Kasumi-1 (cell line): ENCODE measurements at places on chromosomes 12 and 14.

GRCh38 chr14:63542231-63542999 is 762 bp downstream of the PPP2R5E start:
- peak; percentile 34 for DNase-seq

GRCh38 chr14:87233266-87233665 is 759.7 kb downstream of the GALC start:
- DNase-seq, result no peak

- peak; percentile 2 for DNase-seq
Observed at GRCh38 chr12:32201976-32202375, 95.3 kb downstream of the BICD1 start.

DNA sequence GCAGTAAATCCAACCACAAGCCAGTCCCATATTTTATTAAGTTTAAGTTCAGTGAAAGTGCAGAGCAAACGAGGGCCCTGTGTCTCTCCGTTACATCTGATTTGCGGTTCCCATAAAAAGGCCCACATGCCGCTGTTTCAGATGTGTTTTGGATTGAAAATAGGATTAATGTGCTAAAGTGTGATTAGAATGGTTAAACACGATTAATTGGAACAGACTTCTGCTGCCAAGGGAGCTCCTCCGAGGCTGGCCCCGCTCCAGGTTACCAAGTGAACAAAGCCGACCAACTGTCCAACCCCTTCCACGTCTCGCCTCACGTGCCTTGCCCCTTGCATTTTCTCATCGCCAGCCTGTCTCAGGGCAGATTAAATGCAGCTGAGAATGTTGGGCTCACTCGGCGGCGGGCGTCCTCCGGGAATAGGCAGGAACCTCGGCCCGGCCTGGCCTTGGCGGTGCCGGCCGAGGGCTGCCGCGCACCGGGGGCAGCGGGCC is 166.5 kb upstream of the GSC start:
- DNase-seq, result no peak

GRCh38 chr12:85244561-85244960 is 35.5 kb upstream of the ALX1 start:
- DNase-seq, result no peak

DNA sequence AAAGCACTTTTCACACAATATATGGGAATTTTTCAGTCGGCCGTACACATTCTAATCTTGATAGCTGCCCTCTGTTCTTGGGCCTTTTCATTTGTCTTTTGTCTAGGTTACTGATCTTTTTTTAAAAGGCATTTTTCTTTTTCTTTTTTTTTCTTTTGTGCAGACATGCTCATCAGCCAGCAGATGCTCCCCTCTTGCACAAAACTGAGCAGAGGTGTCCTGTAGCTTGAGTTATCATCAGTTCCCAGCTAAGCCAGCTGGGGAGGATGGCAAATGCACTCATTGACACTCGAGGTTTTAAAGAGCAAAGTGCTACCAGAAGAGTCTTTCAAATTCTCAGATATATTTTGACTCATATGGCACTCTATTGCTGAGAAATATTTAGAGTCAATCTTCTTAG is 913.9 kb upstream of the SEL1L start:
- DNase-seq, result no peak

DNA sequence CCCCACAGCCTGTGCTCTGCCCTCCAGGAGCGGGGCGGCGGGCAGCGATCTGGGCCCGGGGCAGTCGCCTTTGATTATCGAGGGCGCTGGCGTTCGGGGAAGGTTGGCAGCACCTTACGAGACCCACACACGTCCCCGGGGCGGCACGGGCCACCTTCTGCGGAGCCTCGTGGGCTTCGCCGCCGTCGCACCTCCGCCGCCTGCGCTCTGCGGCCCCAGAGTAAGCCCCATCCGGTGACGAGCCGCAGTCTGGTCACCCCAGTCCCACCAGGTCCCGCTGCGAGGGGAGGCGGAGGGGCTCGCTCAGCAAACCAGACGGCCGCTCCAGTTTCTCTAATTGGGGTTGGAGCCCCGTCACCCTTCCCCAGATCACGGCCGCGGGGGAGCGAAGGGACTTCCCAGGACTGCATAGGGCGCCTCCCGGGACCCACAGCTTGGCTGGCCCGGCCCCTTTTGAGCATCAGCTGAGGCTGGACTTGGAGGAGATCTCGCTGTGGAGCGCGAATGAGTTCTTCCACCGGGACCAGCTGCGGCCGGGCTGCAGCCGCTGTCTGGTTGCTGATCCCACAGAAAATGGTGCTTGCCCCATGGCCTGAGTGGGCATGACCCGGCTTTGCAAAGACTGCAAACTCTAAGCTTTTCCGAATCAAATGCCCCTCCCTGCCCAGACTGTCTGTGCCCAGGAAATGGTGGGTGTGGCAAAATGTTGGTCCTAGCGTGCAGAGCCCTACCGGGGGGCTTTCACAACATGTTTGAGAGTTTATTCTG is 560 bp downstream of the LGALS3 start:
- peak; percentile 15 for DNase-seq

DNA sequence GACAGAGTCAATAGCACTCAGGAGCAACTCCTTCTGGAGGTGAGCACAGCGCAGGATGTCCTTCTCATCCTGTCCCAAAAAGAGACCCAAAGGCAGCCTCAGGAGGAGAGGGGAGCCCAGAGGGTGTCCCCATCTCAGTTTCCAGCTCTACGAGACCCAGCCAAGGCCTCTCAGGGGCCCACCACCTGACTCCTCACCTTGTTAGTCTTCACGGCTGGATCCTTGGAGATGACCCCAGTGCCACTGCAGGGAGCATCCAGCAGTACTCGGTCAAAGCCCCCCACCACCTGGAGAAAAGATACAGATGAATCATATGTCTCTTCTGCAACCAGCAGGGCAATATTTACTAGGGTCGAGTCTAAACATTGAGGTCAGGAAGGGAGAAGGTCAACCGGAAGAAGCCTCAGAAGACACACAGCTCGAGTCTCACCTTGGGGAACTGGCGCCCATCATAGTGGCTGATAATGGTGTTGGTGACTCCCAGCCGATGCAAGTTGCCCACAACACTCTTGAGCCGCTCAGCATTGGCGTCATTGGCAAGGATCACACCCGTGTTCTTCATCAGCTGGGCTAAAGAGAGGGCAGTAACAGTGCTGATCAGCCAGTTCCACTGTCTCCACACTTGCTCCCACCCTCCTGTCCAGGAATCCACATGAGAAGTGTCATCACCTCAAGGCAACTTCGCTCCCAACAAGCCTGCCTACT is 4.8 kb upstream of the IFFO1 start:
- no peak for DNase-seq

- DNase-seq, result no peak
Observed at GRCh38 chr12:45174595-45174994, 41.3 kb upstream of the ANO6 start.

- peak; percentile 2 for DNase-seq
Observed at GRCh38 chr12:126663304-126664094, 1598.3 kb downstream of the AACS start.

- DNase-seq, result no peak
Observed at GRCh38 chr12:76226397-76226796, 121.8 kb downstream of the BBS10 start.

DNA sequence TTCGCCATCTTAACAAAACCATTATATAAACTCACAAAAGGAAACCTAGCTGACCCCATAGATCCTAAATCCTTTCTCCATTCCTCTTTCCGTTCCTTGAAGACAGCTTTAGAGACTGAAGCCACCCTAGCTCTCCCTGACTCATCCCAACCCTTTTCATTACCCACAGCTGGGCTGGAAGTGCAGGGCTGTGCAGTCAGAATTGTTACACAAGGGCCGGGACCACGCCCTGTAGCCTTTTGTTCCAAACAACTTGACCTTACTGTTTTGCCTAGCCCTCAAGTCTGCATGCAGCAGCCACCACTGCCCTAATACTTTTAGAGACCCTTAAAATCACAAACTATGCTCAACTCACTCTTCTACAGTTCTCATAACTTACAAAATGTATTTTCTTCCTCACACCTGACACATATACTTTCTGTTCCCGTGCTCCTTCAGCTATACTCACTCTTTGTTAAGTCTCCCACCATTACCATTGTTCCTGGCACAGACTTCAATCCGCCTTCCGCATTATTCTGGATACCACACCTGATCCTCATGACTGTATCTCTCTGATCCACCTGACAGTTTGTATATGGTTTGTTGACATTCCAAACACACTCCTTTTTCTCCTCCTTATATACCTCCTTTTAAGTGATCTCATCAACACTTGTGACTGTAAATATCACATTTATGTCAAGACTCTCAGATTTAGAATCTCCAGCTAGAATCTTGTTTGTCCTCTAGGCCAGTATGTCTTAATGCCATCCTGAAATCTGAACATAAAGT is 208.7 kb downstream of the KITLG start:
- DNase-seq, result no peak

- peak; percentile 41 for DNase-seq
Observed at GRCh38 chr12:74415633-74416032, 122.0 kb upstream of the ATXN7L3B start.

GRCh38 chr12:34218193-34219045 is 196.1 kb downstream of the ALG10 start:
- peak; percentile 86 for DNase-seq

DNA sequence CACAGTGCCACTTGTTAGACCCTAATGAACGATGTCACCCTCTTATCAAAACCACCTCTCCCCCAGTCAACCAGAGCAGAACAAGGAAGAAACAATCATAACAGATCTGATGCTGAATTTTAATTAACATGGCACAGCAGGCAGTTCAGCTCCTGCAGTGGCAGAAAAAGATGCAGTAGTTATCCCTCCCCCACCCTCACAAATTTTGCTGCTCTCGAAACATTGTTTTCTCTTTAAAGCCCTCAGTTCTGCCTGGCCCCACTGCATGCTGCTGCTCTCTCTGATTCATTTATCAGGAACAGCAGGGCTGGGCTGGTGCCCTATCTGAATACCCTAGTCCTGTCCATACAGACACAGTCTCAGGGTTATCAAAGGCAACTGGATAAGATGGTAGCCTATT is 12.2 kb downstream of the CCDC175 start:
- no peak for DNase-seq

DNA sequence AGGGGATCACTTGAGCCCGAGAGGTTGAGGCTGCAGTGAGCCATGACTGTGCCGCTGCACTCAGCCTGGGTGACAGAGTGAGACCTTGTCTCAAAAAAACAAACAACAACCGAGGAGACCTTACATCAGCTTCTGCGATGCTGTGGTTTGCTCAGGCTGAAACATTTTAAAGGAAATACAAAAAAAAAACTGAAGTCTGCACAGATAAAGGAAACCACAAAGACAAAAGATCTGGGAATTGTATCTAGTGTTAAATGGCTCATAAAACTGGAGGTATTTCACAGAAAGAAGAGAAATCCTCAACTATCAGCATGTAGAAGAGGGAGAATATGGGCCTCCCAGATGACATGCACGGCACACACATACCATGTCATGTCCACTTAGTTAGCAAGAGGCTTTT is 60.3 kb upstream of the VPS33A start:
- DNase-seq, result peak; percentile 15

DNA sequence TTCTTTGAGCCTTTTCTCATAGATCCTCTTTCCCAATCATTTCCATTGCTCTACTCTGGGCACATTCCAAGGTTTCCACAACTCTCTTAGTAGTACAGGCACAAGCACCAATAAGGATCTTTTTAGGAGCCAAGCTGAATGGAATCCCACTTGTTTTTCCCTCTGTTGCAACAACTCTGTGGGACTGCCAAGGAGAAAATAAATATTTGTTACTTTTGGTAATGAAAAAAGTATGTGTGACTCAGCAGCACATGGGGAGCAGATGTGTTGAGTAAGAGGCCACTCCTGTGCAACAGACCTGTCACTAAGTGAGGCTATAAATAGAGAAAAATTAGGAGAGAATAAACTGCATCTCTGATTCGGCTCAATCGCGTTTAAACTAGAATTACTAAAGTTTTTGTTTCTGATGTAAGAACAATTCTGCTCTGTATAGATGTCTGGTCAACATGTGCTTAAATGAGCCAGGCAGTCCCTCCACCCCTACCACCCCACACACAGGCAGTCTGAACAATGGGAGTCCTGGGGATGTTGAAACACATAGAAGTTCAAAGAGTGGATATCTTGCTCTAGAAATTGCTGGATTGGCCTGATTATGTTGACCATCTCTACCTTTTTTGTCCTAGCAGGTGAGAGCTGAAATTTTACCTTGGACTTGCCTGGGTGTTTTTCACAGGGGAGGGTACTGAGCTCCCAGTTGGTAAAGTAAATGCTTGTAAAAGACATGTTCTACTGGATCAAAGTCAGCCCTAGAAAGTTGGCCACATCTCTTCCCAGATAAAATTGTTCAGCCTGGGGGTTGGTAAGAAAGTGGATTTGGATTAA is 244.3 kb upstream of the NOVA1 start:
- no peak for DNase-seq

DNA sequence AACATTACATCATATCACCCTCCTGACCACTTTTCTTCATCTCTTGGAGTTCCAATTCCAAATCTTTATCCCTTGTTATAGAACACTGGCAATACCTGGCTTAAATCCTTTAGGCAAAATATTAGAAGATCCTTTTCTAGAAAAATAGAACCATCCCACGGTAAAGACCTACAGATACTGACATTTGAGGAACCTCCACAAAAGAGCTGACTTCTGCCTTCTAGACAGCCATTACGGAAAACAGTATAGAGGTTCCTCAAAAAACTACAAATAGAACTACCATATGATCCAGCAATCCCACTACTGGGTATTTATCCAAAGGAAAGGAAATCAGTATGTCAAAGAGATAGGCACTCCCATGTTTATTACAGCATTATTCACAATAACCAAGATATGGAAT is 241.7 kb upstream of the AMIGO2 start:
- DNase-seq, result no peak

- no peak for DNase-seq
Observed at GRCh38 chr14:73007835-73008234, 19.1 kb downstream of the ZFYVE1 start.

DNA sequence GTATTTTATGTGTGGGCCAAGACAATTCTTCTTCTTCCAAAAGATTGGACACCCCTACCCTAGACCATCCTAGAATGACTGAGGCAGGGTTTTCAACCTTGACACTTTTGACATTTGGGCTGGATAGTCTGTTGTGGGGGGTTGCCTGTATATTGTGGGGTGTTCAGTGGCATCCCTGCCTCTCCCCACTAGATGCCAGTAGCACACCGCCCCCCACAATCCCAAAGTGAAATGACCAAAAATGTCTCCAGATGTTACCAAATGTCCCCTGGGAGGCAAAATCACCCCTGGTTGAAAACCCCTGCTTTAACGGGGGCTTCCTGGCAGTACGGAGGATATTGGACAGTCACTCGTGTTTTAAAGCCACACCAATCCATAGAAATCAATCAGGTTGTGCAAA is 219.6 kb downstream of the PHETA1 start:
- DNase-seq, result peak; percentile 32

- peak; percentile 58 for DNase-seq
Observed at GRCh38 chr12:51593539-51593938, 2.5 kb downstream of the SCN8A start.

GRCh38 chr12:109766251-109766778 is 52.7 kb downstream of the FAM222A start:
- DNase-seq, result no peak
